ENCODE measurements at places on chromosomes 7 and 10.
A peak's percentile ranks its signal among the peaks of the same experiment; 100 is the strongest.

DNA sequence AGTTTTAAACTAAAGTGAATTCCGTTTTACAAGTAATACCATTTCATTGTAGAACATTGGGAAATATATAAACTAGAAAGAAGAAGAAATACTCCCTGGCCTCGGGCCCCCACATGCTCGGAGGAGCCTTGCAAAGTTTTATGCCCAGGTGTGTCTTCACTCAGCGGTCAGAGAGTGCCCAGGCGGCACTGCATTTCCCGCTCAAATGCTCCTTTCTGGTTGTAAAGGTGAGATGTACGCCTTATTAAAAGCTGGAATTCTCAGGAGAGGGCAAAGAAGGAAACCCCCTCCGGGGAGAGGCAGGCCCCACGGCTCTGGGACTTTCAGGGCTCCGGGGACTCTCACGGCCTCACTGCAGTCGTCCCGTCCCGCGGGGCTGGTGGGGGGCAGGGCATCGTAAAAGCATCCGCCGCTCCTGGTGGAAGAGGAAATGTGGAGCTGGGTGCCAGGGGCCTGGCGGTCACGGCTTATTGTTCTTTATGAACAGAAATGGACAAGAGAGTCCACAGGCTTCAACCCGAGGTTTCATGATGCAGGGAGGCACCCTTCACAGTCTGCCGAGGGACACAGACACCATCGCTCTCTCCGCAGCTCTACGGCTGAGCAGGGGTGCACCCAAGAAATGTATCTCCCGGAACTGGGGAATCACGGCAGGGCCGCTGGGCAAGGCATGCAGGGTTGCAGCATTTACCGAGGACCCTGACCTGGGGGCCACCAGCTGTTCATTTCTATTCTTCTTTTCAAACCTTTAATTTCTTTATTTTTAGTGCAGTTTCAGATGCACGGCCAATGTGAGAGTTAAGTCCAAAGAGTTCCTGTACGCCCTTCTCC lies 47.7 kb upstream of the INPP5A start:
- no peak for DNase-seq

DNA sequence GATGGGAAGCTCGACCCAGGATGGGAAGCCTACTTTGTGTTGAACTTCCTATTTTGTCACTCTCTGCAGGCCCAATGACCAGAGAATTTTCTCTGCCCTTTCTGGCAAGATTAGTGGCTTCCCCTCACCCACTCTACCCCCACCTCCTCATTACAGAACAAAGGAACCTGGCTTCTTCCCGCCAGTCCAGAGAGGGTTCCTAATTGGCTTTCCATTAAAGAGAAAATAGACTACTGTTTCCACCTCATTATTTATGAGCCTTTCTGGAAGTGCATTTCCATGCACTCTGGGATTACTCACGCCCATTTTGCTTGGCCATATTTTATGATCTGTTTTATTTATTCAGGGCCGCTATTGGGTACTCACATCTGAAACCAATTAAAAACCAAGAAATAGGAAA lies 94.9 kb upstream of the TCF7L2 start:
- no peak for DNase-seq

DNA sequence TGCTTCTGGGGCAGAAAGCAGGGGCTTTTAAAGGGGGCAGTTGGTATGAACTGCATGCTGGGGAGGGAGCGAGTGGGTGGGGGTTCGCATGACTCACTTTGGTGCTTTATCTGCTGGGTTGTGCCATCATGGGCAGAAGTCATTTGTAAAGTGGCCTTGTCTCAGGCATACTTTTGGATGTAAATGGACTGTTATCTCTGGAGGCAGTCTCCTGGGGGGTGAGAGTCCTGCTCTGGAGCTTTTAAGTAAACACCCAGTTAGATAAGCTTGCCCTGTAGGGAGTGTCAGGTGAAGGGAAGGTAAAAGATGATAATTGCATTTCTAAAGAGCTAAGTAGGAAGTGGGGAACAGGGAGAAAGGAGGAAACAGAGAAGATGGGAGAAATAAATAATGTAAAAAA lies 1.6 kb upstream of the GSTO1 start:
- no peak for DNase-seq

DNA sequence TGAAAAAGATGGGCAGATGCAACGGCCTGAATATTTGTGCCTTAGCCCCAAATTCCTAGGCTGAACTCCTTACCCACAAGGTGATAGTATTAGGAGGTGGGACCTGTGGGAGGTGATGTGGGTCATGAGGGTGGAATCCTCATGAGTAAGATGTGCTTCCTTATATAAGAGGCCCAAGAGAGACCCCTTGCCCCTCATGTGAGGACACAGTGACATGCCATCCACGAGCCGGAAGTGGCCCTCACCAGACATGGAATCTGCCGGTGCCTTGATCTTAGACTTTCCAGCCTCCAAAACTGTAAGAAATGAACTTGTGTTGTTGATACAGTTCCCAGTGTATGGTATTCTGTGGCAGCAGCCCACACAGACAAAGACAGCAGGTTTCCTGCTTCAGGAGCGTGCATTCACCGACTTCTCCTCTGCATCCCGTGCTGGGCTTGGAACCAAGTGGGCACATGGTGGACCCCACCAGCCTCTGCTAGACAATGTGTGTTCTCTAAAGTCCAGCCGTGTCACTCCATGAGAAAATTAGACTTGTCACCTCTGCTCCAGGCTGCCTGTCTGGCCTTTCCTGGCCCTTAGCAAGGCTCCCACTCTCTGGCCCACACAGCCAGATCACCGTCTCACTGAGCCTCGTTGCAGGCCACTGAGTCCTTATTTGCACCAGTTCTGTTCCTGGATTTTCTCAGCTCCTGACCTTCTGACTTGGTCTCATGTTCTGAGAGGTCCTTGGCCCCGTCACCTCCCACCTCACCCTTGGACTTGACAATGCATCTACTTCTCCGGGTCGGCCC lies 52.9 kb upstream of the CACUL1 start:
- no peak for DNase-seq

- DNase-seq: no peak
These were observed 918 bp downstream of the CALHM2 start for GRCh38 chr10:103451091-103451813.

- DNase-seq: no peak
These were observed 133.1 kb upstream of the SH2B2 start for GRCh38 chr7:102153599-102153946.

- no peak for DNase-seq
These were observed 83.5 kb downstream of the SGMS1 start for GRCh38 chr10:50540069-50540825.

DNA sequence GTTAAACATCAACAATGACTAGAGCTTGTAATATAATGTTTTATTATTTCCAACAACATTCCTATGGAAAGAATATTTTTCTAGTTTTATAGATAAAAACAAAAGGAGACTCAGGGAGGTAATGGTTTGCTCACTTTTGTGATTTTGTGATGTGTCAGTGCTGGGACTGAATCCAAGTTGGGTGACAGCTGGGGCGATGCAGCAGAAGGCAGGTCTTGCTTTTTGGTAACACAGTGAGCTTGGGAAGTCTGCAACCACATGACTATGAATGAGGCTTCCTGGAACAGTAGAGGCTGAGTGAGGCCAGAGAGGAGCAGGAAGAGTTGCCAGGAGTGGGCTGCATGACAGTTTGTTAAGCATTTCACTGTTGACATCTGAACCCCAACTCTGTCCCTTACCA lies 4.9 kb upstream of the YKT6 start:
- DNase-seq: no peak

GRCh38 chr7:106196460-106197021 lies 84.4 kb upstream of the SYPL1 start:
- DNase-seq: no peak

GRCh38 chr7:66301249-66301648 lies 96.1 kb downstream of the TPST1 start:
- no peak for DNase-seq

- DNase-seq: no peak
These were observed 123.3 kb downstream of the ZMIZ1 start for GRCh38 chr10:79191951-79192676.

DNA sequence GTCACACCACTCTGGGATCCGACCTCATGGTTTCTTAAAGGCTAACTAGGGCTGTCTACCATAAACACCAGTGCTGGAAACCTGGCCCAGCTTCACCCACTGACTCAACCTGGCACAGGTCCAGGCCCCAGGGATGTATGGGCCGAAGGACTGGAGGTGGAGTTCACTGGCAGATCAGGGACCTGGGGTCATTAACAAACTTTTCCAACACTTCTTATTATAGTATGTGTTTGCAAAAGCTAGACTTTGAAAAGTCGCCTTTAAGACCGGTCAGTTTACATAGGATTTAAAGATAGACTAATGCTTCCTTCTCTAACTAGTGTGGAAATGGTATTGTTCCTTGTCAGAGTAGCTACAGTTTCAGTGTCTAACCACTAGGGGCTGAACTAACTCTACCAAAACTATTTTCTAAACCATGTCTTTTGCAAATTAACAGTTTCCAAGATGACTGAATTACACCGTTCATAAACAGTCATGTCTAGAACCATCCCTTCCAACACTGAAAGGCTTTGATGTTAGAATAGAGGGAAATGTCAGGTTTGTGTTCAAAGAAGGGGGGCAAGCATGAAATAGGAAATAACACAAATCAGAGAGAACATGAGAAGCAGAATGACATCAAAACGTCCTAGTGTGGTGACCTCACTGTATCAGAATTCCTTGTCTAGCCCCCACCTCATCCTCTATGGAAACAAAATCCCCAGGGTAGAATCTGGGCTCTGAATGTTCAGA lies 29.7 kb downstream of the STN1 start:
- DNase-seq: peak; percentile 7

- no peak for DNase-seq
These were observed 92.4 kb upstream of the KMT2E start for GRCh38 chr7:104921596-104921995.

DNA sequence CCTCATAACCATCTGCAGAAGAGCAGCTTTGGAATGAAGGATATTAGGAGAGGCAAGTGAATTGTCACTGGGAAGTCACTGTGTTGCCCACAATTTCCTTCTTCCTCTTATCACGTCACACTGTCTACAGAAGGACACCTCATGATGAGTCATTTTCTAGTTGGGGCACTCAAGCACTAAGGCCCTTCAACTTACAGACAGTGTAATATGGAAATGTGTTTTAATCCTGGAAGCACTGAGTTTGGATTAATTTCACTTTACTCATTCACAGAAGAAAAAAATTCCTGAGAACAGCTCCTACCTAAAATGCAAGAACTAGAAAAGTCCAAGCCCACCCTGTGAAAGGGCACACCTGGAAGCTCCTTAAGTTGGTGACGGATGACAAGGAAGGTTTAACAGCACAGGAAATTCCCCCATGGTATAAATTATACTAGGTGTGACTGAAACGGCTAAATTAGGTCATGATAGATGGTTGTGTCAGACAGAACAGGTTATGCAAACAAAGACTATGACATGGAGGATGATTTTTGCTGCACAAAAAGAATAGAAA lies 56.6 kb downstream of the PARD3 start:
- DNase-seq: no peak

GRCh38 chr10:71339796-71340589 lies 20.9 kb downstream of the SLC29A3 start:
- no peak for DNase-seq

DNA sequence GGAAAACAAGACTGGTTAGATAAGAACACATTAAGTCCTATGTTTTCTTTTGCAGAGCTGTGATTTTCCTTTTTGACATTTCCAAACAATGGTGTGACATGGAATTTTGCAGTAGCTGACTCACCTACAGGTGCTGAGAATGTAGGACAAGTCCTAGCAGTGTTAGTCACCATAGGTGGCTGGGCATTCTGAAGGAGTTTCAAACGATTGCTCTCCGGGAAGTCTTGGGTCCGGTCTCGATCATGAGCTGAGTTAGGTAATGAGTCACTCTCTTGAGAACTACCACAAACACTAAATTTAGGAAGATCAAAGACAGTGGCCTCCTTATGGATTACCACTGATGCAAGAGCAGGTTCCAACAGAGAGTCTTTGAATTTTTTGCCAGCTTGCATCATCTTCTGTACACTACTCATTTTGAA lies 3.6 kb downstream of the FIGNL1 start:
- DNase-seq: no peak

- no peak for DNase-seq
These were observed 82.9 kb upstream of the PDCD4 start for GRCh38 chr10:110788620-110789385.

- no peak for DNase-seq
These were observed 199.8 kb downstream of the PLXNA4 start for GRCh38 chr7:132376361-132377013.

- DNase-seq: no peak
These were observed 207.0 kb upstream of the ZMIZ1 start for GRCh38 chr10:78861529-78862327.
